ENCODE measurements at places on chromosomes 12 and 14.
A peak's percentile ranks its signal among the peaks of the same experiment; 100 is the strongest.

GRCh38 chr12:1329784-1330476, 264.5 kb downstream of the FBXL14 start:
- DNase-seq: no peak

- DNase-seq: no peak
These were observed 21.4 kb upstream of the C12orf42 start for GRCh38 chr12:103517161-103517560.

GRCh38 chr14:33332497-33332896, 393.8 kb downstream of the NPAS3 start:
- no peak for DNase-seq

DNA sequence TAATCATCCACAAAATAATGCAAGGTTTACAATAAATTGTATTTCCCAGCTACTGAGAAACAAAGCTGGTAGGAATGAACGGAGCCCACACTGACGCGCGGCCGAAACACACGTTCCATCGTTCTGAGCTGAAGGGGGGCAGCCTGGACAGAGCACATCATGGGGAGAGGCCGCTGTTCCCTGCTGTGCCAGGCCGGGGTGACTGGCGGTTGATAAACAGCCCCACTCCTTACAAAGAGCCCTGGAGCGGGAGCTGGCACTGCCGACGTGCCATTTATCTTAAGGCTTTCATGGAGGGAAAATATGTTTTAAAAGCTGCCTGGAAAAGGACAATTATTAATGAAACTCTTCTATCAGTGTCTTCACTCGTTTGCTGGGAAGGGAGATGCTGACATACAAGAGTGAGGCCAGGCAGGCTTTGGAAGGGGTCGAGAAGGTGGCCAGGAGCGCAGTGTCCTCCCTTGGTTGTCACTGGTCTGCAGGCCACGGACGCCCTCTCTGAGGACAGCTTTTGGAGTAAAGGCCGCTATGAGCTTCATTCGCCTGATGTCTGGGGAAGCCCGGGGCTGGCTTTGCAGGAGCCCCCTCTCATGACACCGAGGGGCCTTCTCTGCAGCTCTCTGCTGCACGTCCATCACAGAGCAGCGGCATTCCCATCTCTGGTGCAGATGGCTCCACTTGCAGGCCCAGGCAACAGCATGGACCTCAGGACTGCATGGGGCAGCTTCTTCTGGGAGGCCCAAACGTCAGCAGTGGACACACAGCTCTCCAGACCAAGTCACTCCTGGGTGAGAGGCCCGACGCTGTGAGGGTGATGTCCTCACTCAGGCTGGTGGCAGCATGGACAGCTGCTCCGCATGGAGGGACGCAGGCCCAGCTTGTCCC, 355.3 kb upstream of the SFSWAP start:
- no peak for DNase-seq

GRCh38 chr12:85711735-85712390, 124.3 kb downstream of the RASSF9 start:
- no peak for DNase-seq

DNA sequence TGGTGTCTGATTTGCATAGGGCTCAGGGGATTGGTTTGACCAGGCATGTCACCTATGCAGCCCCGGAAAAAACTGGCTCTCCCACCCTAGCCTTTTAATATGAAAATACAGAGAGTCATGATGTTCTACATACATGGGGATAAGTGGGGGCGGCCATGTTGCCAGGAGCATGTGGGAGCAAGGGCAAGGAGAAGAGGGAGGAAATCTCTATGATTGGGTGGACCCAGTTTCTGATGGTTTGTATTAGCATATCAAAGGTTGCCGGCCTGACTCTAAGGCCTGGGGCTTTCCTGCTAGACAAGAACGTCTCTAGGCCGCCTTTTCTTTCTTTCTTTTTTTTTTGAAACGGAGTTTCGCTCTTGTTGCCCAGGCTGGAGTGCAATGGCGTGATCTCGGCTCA, 123.4 kb upstream of the CPSF6 start:
- no peak for DNase-seq

DNA sequence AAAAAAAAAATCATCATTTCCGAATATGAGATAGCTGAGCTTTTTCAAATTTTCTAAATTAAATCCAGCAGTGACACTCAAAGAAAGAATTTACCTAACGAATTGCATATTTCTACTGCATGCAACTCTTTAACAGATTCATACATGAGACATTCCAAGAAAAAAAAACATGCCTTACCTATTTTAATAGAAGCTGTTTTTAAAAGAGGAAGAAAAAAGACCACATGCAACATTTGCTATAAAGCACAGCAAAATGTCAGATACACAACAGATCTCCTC, 18.5 kb downstream of the CORO1C start:
- no peak for DNase-seq

DNA sequence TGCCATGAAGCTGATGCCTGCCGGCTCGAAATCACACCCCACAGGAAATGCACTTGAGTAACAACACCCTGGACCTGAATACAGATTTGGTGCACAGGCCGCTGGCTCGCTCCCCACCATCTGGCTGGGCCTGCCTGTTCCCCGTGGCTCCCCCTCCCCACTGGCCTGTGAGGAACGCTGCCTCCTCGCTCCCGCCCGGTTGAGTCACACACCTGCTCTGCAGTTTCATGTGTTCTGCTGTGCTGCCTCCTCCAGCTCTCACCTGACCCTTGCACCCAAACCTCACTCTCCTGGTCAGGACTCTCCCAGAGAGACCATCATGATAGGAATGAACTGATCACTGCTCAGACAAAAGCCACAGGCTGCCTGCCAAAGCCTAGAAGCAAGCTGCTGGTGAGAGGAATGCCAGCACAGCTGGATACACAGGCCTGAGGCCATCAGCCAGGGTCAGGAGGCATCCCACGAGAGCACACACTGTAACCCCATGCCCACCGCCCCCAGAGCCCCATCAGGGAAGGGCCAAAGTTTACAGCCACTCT, 3.8 kb upstream of the SIVA1 start:
- no peak for DNase-seq

DNA sequence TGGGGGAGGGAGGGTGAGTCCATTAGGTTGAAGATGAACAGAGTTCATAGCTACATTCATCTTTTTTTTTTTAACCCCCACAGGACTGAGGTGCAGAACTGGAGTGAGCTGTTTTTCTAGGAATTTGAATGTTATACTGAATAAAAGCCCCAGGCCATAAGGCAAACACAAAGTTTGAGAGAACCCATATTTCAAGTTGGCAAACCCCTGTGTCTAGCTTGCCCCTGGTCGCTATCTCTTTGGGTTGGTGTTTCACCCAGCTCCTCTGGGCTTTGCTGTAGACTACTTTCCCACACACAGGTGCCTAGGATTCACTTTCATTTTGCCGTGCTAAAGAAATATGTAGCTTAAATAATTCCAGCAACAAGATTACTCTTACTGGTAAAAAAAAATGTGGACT, 5.2 kb upstream of the LMO3 start:
- no peak for DNase-seq

DNA sequence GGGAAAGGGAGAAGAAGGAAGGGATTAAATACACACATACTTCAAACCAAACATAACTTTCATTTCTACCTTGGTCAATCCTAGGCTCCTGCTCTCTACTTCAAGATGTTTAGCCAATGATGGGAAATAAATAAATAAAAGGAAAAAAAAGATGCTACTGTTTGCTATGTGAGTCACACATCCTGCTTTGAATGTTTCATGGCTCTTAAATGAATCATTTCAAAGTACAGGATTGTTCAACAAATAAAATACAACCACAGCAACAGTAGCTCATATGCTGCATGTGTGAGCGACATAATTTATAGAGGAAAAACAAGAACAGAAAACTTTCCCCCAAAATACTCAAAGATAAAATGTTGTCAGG, 54.3 kb upstream of the NPFF start:
- no peak for DNase-seq

DNA sequence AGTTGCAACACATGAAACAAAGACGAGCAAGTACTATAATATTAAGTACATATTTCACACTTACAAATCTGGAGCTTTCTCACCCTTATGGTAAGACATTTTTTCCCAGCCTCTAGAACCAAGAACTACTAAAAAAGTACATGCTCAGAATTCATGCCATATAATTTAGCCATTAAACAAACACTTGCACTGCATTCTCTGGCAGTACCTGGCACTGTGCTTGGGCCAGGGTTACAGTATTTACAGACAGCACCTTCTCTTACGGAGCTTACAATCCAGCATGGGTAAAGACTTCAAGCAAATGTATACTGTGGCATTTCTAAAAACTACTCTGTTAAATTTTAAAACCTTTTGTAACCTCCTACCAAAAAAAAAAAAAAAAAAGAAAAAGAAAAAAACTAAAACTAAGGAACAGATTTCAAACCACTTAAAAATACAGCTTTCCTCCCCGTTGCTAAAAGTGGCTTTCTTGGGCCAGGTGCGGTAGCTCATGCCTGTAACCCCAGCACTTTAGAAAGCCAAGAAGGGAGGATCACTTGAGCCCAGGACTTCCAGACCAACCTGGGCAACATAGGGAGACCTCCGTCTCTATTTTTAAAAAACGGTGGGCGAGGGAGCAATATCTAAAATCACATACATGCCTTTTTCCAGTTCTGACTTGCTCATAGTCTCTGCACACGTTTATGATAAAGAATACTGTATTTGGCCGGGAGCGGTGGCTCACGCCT, 956 bp downstream of the GNPTAB start:
- no peak for DNase-seq

DNA sequence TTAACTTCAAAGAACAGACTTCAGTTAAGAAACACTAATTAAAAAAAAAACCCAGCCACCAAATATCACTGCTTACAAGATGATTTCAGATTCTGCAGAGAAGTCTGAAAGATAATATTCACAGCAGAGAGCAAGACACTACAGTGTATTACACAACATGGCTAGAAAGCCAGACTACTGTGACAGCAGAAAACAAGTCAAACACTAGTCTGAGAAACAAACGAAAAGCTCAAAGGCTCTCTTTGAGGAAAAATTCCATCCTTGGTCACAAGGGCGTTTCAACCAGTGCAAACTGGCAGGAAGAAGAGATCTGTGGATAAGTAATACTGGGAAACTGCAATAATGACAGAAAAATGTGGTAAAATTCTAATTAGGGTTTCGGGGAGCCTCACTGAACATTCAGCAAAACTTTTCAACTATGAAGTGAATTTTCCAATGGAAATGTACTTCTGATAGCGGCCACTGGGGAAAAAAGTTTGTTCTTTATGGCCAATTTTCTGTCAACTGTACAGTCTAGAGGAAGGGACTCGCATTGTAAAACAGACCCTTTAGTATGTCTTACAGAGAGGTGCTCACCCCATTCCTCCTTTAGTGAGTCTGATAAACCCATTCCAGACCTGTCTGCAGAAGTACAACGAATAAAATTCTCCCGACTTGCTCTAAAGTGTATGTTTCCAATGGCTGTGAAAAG, 50.4 kb downstream of the ACADS start:
- no peak for DNase-seq

DNA sequence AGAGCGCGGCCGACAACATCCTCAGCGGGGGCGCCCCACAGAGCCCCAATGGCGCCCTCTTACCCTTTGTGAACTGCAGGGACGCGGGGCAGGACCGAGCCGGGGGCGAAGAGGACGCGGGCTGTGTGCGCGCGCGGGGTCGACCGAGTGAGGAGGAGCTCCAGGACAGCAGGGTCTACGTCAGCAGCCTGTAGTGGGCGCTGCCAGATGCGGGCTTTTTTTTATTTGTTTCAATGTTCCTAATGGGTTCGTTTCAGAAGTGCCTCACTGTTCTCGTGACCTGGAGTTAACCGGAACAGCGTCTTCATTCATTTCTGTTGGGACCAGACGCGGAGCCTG, 103.8 kb upstream of the FKBP4 start:
- peak; percentile 71 for DNase-seq

- no peak for DNase-seq
These were observed 56.7 kb upstream of the PPP1R12A start for GRCh38 chr12:79991586-79991985.

DNA sequence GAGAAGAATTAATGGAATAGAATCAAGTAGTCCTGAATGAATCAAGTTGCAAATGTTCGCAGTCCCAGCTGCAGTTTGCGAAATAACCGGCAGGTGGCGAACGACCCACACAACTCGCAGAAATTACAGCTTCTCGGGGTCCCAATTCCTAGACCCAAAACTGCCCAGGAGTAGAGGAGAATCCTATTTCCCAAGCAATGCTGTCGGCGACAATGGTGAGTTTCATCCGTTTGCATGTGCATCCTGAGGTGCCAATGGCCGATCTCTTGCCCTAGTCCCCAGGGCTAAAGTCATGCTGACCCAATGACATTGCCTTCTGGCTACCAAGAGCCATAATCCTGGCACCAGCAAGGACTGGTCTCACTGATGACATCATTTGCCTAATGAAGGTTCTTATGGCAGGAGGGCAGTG, 8.5 kb upstream of the ASCL1 start:
- DNase-seq: peak; percentile 46

GRCh38 chr14:59275668-59276067, 87.2 kb downstream of the DAAM1 start:
- DNase-seq: no peak

DNA sequence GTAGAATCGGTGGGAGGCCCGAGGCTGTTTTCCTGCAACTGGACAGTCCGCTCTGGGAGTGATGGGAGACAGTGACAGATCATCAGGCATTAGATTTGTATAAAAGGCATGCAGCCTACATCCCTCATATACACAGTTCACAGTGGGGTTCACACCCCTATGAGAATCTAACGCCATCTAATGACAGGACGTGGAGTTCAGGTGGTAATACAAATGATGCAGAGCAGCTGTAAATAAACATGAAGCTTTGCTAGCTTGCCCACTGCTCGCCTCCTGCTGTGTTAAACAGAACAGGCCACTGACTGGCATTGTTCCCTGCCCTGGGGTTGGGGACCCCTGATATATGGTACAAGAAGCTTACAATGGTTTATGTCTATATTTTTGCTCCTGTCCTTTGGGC, 179.0 kb downstream of the LRFN5 start:
- no peak for DNase-seq

- no peak for DNase-seq
These were observed 424.1 kb downstream of the PCNX1 start for GRCh38 chr14:71331403-71331802.

- no peak for DNase-seq
These were observed 41.1 kb upstream of the CSRNP2 start for GRCh38 chr12:51124504-51124903.

GRCh38 chr14:39452680-39453079, 20.4 kb upstream of the FBXO33 start:
- no peak for DNase-seq

DNA sequence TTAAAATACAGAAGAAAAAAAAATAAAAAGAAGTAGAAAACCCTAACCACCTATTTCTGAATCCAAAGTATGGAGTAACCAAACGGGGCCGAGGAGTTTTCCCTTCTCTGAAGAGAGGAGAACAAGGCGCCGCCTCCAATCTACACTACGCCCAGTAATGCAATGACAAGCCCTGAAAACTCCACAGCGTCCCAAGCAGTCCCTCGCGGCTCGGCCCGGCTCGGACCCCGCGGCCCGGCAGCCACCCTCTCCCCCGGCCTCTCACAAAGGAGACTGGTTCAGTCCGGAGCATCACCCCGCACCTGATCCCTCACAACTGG, 371 bp downstream of the CHD8 start:
- DNase-seq: no peak

GRCh38 chr12:25283006-25283405, 32.3 kb upstream of the KRAS start:
- DNase-seq: no peak
